Fibroblast of lung (primary cell): ENCODE measurements at places on chromosomes 7 and 10. TPM values are rescaled to one million over a fixed set of nuclear protein-coding genes. Genes with fewer than 3 reads are reported as not detected.

TMEM184A gene
- polyA plus RNA-seq = 0.05 and 0.10 TPM in 2 replicates

- DNase-seq = peak; percentile 51
Measured at GRCh38 chr10:103917302-103918052, 507 bp downstream of the STN1 start.

- DNase-seq = peak; percentile 41
Measured at GRCh38 chr7:143255564-143255963, 7.7 kb upstream of the GSTK1 start.

GRCh38 chr7:157018328-157018996, 8.0 kb upstream of the MNX1 start:
- DNase-seq = no peak

COL26A1 gene
- polyA plus RNA-seq = 0.06 TPM in 1 of 2 replicates, not detected in the other

DNA sequence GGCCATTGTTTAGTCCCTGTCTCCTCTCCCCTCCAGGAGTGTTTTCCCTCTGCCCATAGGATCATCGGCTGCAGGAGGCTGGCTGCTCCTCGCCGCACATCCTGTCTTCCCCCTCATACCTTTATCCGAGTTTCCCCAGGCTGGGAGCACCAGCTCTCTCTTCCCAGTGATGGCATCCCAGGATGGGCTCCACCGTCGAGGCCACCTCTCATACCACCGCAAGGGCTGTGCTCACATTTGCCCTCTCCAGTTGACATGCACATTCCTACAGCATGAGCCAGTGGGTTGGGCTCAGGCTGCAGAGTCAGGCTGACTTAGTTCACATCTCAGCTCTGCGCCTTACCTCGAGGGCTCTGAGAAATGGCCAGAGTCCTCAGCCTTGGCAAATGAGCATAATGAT, 12.1 kb downstream of the HKDC1 start:
- peak; percentile 69 for DNase-seq

CCDC3 gene
- 0.36 and 0.65 TPM in 2 replicates for polyA plus RNA-seq

- DNase-seq = no peak
Measured at GRCh38 chr7:116449441-116449840, 50.1 kb upstream of the CAV2 start.

TFPI2 gene
- 57.6 and 76.0 TPM in 2 replicates for polyA plus RNA-seq

GRCh38 chr10:73159038-73159648, 8.7 kb downstream of the ECD start:
- DNase-seq = peak; percentile 18

DNA sequence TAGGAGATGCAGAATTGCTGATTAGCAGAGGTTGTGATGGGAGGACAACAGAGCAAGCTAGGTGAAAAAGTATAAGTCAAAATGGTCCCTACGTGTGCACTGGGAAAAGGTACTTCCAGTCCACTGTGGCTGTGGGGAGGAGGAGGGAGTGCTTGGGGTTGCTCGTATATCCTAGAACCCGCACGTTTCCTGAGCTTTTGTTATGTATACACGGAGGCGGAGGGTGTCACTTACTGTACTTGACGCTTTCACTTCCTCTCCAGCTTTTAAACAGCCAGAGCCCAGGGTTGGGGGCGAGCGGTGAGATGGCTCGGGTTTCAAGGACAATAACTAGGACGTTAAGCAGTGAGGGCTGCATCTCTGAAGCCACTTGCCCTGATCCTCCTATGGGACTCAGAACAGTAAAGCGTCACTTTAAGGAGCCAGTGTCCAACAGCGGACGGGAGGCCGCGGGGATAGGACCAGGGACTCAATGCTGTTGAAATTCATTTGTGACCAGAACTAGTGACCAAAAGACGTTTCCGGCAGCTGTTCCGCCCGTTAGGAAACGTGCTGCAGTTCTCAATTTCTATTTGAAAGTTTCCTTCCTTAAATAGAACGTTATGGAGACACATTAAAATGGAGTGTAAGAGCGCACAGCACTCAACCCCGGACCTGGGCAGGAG, 985 bp upstream of the ETV1 start:
- peak; percentile 56 for DNase-seq

DNA sequence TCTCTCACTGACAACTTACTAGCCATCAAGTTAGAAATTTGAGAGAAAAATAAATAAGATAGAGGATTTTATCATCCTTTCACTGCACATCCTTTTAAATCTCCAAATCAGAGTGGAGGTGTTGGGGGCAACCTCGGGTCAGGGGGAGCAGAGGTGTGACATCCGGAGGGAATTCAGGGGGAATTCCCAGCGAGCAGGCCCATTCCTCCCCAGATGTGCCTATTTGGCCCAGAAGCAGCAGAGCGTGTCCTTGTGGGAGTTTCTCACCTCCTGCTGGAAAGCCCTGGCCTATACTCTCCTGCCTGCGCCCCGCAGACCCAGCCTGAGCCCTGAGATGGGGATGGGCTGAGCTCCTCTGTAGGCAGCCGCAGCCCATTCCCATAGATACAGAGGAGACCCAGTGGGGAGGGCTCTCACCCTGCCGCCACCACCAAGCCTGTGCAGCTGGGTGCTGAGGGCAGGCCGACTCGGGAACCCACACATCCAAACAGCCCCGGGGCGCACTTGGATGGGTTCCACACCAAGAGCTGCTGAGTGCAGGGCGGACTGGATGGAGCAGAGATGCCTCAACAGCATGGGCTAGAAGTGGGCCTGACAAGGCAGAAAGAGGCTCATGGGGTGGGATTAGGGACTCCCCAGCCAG, 124.5 kb downstream of the CXCL12 start:
- DNase-seq = no peak

DTX2 gene
- polyA plus RNA-seq = 2.2 and 3.4 TPM in 2 replicates

DNA sequence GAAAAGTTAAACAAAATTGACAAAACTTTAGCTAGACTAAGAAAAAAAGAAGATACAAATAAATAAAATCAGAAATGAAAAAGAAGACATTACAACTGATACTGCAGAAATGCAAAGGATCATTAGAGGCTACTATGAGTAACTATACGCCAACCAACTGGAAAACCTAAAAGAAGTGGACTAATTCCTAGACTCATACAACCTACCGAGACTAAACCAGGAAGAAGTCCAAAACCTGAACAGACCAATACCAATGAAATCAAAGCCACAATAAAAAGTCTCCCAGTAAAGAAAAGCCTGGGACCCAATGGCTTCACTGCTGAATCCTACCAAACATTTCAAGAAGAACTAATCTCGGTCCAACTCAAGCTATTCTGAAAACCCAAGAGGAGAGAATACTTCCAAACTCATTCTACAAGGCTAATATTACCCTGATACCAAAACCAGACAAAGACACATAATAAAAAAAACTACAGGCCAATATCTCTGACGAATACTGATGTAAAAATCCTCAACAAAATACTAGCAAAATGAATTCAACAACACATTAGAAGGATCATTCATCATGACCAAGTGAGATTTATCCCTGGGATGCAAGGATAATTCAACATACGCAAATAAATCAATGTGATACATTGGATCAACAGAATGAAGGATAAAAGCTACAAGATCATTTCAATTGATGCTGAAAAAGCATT, 20.3 kb downstream of the ELAPOR2 start:
- DNase-seq = no peak

DNA sequence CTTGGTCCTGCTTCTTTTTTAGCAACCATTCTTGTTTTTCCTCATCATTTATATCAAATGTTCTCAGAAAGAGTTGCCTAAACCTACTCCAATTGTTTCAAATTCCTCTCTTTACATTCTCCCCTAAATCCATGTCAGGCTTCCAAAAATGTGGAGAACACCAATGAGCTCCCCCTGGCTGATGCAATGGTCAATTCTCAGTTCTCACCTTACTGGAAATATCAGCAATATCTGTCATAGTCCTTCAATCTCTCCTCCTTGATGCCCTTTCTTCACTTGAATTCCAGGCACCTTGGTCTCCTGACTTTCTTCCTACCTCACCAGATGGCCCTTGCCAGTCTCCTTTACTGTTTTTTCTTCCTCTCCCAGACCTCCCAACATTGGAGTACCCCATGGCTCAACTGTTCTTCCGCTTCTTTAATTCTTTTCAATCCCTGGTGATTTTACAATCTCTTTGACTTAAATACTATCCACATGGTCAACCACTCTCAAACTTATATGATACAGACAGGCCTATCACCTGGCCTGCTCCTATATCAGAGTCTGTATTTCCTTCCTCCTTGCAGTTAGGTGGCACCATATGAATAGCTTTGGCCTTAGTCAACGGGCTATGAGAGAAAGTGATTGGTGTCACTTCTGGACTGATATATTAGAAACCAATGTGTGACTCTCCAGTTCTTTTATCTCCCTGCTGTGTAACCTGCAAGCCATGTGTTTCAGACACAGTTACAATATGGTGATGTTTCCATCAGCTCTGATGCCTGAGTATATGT, 47.4 kb upstream of the CAV2 start:
- DNase-seq = no peak

DNA sequence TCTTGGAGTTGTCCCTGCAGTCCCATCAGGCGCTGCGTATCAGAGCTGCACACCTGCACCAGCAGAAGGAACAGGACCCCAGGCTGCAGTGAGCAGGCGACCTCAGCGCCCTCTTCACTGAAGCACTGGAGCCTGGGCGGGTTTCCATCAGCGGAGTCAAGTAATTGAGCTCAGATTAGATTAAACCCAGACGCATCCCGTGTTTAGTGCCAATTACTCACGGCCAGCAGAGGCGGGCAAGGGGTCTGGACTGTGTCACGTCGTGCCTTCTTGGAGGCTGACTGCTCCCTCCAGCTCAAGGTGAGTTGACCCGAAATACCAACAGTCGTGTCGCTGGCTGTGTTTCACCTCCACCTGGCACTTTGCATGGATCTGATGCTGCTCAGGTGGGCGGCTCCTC, 123.6 kb downstream of the CXCL12 start:
- no peak for DNase-seq
